Stimulated activated CD8-positive, alpha-beta memory T cell treated with anti-CD3 and anti-CD28 coated beads, Interleukin-7, amount 100 ng/mL, for 4 hours (primary cell): ENCODE measurements at places on chromosomes 4 and X.

DNA sequence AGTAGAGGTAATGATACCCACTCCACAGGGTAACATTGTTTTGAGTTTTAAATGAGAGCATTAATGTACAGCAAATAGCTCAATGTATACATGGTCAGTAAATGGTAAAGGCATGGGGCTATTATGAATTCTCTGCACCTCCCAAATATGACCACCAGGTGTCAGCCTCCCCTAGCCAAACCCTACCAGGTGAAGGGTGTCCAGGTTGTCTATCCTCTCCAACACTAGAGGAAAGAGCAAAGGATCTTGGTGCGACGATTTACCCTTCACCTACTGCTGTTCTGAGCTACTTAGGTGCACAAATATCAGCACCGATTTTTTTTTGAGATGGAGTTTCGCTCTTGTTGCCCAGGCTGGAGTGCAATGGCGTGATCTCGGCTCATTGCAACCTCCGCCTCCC lies 26.5 kb upstream of the XIAP start:
- DNase-seq = peak; percentile 35

GRCh38 chrX:33183361-33183760 lies 28.0 kb downstream of the DMD start:
- no peak for DNase-seq

GRCh38 chr4:183515411-183515810 lies 10.6 kb downstream of the ING2 start:
- no peak for DNase-seq

DNA sequence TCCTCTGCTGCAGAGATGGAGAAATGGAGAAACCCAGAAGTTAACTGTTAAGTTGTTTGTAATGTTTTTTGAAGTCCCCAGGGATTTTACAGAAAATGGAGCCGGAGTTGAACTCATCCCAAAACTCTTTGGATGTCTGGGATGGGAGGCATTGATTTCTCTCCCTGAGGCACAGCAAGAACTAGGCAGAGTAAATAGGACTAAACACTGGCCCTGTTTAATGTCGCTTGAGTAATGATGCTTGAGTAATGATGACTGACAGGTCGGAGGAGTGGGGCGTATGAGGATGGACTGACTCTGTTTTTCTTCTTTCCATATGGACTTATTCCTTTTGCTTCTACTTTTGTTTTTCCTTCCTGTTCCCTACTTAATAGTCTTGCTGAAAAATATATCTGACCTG lies 69.9 kb downstream of the ARHGAP10 start:
- DNase-seq = no peak

GRCh38 chr4:2049381-2049780 lies 9.7 kb upstream of the NAT8L start:
- no peak for DNase-seq

DNA sequence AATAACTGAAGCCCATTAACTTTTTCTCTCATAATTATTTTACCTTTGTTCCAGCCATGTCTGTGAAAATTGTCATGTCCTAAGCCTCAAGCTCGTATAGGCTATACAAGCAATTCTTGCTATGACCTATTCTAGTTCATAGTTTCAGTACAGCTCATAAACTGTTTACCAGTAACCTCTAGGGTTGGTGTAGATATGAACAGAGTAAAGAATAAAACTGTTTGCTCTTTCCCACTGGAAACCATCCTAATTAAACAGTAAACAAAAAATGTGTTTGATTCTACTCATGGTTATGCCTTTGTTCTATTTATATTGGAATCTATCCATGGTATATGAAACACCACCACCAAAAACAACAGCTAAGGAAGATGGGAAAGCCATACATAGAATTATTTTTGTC lies 1444.0 kb upstream of the PCDH7 start:
- DNase-seq = no peak

- no peak for DNase-seq
These were observed 29.8 kb upstream of the EMCN start for GRCh38 chr4:100547541-100548199.

- no peak for DNase-seq
These were observed 59.9 kb downstream of the ZNF827 start for GRCh38 chr4:145878501-145879435.

DNA sequence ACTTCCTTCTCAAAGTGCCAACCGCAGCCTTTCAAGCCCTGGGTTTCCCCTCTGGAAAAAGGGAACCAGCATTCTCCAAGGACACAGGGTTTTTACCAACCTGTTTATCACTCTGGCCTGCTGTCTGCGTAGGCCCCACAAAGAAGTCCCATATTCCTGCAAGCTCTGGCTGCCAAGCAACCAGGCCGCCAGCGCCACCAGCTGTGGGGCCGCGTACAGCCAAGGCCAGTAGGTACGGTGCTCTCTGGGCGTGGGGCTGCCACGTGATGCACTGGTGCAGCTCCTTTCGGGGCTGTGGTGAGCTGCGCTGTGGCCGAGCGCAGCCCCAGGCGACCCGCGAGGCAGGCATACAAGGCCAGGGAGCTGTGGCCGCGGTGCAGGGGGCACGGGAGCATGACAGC lies 22.1 kb downstream of the LUZP4 start:
- no peak for DNase-seq

DNA sequence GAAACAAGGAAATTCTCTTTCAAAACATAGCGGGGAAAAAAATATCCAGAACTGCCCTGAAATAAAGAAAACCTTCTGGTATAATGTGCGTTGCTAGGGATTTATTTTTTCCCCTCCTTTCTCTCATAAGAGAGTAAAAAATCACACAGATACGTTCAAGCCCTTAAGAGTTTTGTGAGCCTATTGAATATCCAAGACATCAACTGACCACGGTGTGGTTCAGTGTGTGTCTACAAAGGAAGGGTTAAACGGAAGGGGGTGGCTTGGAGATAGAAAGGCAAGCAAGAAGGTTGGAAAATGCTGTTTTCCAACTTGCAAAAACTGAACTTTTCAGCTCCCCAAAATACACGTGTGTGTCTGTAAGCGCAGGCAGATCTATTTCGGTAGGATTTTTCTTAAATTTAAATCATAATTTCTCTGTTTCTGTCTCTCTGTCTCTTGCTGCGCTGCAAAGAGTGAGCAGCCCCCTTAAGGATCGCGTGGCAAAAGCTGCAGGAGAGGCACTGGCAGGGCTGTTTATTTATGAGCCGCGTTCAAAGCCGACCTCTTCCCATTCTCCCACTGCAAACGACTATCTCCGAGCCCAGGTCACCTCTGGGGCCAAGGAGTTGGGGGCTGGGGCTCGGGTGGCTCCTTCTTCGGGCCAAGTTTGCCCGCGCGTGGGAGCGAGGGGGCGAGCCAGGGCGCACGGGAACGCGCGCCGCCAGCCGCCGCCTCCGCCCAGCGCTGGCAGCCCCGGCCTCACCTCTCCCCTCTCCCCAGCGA lies 492 bp upstream of the SLIT2 start:
- DNase-seq = no peak

GRCh38 chrX:11899091-11899490 lies 141.1 kb downstream of the MSL3 start:
- no peak for DNase-seq

DNA sequence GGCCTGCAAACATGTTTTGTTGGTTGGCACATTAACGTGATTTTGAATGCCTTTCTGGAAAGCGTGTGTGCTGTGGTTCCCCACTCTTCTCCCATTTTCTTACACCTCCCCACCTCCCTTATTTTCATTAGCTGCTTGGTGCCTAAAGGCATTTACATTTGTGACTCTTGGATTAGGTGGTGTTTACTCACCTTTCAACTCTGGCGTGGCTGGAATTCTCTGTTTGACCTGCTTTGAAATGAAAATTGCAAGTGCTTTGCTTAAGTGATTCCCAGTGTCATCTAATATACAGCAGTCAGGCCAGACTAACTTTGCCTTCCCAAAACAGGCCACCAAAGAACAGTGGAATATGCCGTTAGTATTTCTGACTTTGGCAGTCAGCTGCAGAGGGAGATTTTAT lies 80.5 kb downstream of the NHSL2 start:
- DNase-seq = no peak

DNA sequence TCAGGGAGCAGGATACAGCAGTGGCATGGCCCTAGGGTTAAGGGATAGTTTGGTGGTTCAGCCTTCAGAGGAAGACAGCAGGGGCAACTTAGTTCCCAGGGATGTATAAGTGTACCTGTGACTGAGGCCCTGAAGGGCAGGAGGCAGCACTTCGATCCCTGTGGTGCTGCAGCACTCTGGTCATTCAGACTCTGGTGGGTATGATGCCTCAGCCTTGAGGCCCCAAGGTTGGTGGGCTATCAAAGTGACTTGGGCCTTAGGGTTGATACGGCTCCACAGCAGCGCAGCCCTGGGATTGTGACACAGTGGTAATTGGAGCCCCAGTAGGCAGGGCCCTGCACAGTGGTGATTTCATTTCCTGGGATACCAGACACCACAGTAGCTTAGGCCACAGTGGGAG lies 1703.1 kb downstream of the PCDH7 start:
- no peak for DNase-seq

DNA sequence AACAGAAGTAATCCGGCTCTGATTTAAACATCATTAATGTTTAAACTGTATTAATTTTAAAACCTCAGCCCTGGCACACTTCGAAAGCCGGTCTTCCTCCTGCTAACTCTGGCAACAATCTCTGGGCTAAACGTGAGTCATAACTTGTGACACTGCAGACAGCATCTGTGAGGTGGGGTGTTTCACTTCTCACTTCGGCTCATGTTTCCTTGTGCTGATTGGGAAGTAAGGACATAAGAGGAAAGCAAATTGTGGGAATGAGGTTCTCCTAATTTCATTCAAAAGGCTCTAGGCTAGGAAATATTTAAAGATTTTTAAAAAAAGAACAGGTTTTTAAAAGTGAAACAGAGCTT lies 139.9 kb upstream of the USP9X start:
- DNase-seq = no peak

GRCh38 chr4:74504212-74504611 lies 59.3 kb downstream of the AREG start:
- no peak for DNase-seq

GRCh38 chrX:47293106-47293505 lies 60.3 kb downstream of the USP11 start:
- DNase-seq = no peak

DNA sequence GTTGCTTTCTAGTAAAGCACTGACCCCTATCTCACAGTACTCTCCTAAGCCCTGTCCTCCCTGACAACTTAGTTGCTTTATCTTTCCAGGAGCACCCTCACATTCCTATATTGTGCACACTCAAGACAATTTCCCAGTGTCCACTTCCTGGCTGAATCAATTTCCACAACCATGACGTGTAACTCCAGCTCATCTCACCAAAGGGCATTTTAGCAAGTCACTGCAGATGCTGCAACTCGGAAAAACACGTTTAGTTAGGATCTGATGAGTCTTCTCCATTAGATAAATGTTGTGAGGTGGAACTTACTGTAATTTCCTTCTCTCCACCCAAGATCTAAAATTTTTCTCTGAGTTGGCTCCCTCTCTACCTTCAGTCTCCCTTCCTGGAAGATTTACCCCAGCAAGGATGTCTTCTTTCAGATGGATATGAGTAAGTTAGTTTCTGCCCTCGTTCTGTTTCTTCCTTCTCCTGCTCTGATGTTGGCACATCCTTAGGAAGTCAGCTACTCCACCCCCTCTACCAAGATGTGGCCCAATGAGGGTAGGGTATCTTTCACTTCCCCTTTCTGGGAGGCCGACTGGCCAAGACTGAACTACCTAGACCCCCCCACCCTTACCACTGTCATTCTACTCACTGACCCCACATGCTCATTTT lies 28.8 kb upstream of the IL13RA1 start:
- no peak for DNase-seq

- DNase-seq = no peak
These were observed 62.4 kb upstream of the RAI2 start for GRCh38 chrX:17923546-17923945.

DNA sequence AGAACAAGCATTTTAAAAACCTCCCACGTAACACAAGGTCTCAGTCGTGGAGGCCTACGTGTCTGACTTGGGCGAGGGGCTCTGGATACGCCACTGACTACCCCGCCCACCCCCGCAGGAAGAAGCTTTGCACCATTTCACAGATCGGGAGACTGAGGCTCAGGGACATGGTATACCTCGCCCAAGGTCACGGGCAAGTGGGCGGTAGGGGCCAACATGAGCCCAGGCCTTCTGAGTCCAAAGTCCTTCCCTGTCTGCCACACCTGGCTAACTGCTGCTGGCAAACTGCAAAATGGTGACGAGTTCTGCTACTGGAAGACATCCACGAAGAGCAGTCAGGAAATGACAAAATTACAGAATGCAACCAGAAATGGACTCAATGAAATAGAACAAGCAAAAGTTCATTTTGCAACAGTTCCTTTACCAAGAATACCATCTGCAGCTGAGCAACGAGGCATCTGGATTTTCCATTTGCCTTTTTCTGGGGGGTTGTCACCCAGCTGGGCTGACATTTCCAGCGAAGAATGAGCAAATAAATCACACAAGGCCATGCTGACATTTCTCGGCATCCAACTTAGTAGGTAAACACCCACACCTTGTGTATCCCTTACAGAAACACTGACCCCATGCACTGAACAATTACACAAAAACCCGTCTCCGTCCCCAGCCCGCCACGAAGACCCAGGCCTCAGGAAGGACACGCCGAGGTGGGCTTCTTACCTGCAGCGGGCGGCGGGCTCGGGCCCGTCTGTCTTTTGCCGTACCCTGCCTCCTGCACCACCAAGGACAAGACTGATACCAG lies 70.2 kb upstream of the AFAP1 start:
- no peak for DNase-seq

DNA sequence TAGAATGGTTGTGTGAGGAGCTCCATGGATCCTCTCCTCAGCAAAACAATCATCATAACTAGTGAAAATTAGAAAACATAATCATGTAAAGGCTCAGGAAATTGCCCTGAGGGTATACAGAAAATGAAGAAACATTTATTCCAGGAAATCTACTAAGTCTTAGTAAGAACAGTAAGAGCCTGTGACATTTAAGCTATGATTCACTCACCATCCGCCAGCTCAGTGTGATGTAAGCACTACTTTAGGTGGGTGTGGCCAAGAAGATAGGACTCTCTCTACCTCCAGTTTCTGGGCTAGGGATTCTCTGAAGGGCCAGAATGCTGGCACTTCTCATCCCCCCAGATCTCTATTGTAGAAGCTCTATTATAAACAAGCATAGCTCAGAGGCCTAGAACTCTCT lies 147.5 kb downstream of the DLG3 start:
- DNase-seq = no peak

- no peak for DNase-seq
These were observed 108.3 kb downstream of the TBC1D19 start for GRCh38 chr4:26692014-26692726.

- DNase-seq = no peak
These were observed 85.4 kb downstream of the RPS3A start for GRCh38 chr4:151184523-151185458.

- DNase-seq = no peak
These were observed 54.0 kb downstream of the SLC9A7 start for GRCh38 chrX:46704767-46705386.

- DNase-seq = no peak
These were observed 365.8 kb upstream of the TENM3 start for GRCh38 chr4:181877329-181877848.

GRCh38 chr4:155241664-155242063 lies 33.2 kb downstream of the NPY2R start:
- no peak for DNase-seq

- no peak for DNase-seq
These were observed 164.8 kb upstream of the ZIC3 start for GRCh38 chrX:137401092-137401491.
